Non-pigmented ciliary epithelial cell (primary cell): ENCODE measurements at places on chromosomes 1 and 21.

GRCh38 chr1:51512120-51512519 lies 6.9 kb downstream of the EPS15 start:
- DNase-seq: no peak

GRCh38 chr1:22450351-22451021 lies 1.2 kb upstream of the ZBTB40 start:
- DNase-seq: no peak

GRCh38 chr1:60969971-60970509 lies 112.3 kb upstream of the NFIA start:
- no peak for DNase-seq

DNA sequence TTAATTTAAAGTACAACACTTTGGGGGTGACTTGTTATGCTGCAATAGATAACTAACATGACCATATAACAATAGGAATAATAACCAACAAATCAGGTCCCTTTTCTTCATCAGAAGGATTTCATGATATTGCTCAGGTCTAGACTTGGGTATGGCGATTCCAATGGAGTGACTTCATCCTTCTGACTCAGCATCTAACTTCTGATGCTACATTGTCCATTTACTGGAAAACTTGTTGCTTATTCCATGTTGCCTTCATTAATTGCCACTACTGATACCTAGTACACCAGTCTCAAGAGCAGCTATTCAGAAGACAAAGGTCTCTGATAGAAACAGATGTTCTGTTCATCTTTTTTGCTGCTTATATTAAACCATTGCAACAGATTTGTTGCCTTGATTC lies 324.3 kb downstream of the TGFB2 start:
- DNase-seq: no peak

GRCh38 chr21:20302084-20302483 lies 696.1 kb upstream of the NCAM2 start:
- DNase-seq: no peak

DNA sequence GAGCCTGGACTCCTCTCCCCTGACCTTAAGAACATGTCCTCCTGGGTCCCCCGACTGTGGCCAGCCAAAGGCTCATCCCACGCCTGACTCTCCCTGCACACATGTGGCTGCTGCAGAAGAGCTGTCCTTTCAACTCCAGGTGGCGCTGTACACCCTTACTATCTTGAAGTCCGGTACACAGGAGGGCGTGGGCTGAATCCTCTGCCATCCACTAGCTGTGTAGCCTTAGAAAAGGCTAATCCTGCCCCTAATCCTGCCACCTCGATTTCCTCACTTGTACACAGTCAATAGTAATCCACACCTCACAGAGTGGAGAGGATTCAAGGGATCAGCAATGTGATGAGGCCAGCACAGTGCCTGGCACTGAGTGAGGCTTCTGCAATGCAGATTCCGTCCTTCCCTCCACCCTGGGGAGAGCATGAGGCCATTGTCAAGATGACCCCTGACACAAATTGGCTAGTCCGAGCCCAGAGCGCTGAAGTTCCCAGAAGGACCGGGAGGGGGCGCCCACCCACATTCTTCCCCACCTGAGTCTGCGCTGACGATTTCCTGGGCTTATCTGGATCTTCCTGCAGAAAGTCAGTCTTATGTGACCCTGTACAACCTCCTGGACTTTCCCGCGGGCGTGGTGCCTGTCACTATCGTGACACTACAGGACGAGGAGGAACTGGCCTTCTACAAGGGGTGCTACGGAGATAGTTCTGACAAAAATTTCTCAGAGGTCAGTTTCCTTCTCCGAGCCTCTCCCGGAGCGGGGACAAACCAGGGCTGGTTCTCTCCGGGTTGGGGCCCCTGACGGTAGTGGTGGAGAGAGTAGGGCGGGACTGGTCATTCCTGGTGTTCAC lies 47.1 kb upstream of the DMBX1 start:
- DNase-seq: peak; percentile 32

- DNase-seq: no peak
Measured at GRCh38 chr21:43034101-43034500, 41.5 kb downstream of the CBS start.

DNA sequence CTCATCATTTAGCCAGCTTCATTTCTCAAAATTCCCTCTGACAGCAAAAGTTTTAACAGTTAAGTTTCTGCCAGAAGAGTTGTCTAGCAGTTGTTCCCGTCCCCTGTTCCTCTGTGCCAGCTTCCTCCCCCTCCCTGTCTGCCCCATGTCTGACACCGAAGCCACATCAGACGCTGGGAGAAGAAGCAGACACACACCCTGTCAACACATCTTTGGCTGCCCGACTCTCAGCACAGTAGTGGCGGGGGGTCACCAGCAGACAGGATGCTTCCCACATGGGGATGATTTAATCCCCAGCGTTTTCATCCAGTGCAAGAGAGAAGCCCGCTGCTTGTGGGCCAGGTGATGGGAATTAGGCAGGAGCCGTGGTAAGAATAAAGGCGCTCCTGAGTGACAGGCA lies 379.4 kb upstream of the RUNX1 start:
- no peak for DNase-seq

- no peak for DNase-seq
Measured at GRCh38 chr21:31283025-31283424, 61.0 kb downstream of the TIAM1 start.

GRCh38 chr1:159897962-159898361 lies 2.0 kb downstream of the CFAP45 start:
- DNase-seq: no peak

- no peak for DNase-seq
Measured at GRCh38 chr21:32955311-32956060, 70.2 kb upstream of the OLIG2 start.

GRCh38 chr1:208433971-208434370 lies 189.8 kb upstream of the PLXNA2 start:
- no peak for DNase-seq

DNA sequence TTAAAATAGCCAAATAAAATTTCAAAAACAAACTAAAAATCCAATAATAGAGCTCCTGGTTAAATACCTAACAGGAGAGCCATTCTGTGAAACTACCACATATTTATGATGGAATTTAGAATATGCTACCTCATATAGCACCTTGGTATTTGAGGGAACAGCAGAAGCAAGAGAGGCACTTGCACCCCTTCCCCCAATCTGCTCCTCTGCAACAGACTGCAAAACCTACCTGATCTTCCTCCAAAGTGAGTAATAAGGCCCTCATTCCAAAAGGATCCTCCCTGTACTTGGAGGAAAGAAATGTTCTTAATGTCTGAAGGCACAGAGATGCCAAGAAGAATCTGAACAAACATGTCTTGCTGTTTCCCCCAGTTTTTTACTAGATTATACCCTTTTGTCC lies 28.1 kb upstream of the RNPC3 start:
- DNase-seq: no peak

GRCh38 chr1:179767177-179767581 lies 24.1 kb downstream of the FAM163A start:
- no peak for DNase-seq

DNA sequence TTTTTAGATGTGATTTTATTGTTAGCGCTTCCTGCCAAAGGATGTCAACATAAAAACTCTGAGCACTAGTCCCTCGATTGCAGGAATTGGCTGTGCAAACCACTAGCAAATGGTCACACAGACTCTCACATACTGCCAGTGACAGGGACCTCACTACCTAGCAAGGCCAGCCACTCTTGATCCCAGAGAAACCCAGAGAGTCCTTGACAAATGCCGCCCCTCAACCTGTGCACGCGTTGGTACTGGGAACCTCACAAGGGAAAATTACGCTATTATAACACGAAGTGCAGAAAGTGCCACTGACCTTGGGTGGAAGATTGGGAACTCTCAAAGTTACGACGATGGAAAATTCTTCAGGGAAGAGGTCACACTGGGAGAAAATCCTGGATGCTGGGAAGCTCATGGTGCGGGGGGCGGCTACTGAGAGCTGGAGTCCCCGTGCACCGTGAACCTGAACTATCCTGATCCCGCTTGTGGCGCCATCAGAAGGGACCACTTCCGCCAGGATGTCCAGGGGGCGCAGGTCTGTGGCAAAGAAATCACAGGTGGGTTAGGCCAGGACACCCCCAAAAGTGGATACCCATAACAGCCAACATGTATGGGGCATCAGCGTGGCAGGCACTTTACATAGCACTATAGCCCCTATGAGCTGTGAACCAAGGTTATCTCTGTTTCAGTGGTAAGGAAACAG lies 5.9 kb upstream of the KRTAP10-4 start:
- no peak for DNase-seq

- no peak for DNase-seq
Measured at GRCh38 chr21:36325373-36326010, 5.5 kb downstream of the MORC3 start.

DNA sequence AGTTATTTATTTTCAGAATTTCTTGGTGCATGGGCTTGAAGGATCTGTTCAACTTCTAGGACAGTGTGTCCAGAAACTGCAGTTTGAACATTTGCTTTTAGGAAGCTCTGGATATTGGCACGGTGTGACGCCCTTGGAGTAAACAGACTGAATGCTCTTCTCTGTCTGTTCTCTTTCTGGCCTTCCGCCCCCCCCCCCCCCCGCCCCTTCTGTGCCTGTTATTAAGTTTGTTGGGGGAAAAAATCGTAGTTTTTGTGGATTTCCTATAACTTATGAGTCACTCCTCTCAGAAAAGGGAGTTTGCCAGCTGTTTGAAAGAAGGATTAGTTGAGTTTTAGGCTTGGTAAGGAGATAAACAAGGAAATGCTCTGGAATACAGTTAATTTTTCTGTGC lies 1.2 kb downstream of the KCTD3 start:
- no peak for DNase-seq

DNA sequence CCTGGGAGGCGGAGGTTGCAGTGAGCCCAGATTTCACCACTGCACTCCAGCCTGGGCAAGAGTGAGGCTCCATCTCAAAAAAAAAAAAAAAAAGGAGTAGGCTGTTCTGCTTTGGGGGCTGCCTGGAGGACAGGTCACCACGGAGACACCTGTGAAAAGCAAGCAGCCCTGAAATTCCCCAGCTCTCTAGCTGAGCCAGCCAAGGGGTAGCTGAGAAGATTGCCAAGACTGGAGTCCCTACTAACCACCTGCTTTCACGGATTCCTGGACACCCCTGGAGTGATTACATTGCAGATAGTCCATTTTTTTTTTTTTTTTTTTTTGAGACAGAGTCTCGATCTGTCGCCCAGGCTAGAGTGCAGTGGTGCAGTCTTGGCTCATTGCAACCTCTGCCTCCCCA lies 12.5 kb downstream of the GPX7 start:
- no peak for DNase-seq

DNA sequence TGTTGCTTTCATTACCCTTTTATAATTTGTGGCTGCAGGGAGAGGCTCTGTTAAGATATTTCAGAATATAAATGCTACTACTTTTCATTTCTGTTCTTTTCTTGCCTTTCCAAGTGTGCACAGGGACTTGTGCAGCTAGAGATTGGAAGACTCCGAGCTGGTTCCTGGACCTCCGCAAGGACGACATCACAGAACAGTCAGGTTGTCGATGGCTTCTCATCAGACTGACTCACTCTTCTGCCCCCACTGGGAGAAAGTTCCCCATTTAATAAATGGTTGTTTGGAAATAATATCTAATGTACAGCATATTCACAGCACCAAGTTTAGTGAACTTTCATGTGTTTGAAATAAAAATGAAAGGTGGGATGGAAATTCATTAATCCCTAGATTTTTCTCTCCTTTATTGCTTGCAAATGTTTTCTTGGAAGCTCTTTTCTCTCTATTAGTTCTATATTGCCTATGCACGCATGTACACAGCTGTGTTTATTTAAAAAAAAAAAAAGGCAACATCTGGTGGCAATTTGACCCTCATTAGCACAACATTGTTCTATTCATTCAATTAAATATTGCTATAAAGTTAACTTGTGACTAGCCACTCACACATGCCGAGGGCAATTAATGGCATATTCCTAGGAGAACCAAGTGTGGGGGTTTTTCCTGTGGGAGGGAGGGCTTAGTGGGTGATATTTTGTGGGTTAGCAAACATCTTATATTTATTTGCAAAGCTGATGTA lies 77.5 kb upstream of the L1TD1 start:
- DNase-seq: no peak

DNA sequence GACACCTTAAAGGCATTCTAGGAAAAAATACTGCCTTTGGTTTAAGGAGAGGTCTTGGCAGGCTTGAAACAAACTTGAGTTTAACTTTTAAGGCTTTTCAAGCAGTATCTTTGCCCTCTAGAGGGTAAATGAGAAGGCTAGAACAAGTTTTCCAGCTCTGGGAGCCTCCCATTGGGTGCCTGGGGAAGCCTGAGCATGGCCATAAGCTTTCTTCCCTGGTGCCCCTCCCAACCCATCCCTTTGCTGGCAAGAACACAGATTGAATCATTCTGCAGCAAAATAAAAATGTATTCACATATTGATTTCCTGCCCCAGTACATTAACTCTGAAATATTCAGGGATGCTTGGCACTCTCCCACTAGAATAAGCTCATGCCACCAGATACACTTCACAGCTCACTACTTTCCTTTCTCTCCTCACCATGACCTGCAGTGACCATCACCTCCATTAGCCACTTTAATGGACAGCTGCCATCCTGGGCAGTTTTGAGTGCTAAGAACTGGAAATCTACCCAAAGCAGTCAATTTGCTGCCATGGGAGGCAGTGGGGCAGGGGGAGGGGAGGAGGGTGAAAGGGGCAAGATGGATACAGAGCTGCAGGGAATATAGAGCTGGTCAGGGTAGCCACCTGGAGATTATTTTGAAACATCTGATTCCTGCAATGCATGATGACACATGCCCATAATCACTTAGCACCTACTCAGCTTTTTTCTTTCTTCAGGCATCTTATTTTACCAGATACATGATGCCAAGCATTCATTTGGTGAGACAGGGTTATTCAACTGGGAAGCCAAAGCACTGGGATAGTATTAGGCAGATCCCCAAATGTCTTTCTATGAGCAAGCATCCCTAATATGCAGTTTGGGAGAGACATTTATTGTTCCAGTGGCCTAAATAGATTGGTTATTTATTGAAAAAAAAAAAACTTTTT lies 140.6 kb downstream of the SYT2 start:
- no peak for DNase-seq

GRCh38 chr1:238964631-238965030 lies 421.7 kb upstream of the CHRM3 start:
- no peak for DNase-seq

GRCh38 chr1:212692774-212693644 lies 6.6 kb downstream of the BATF3 start:
- no peak for DNase-seq

GRCh38 chr1:6462412-6463119 lies 3.4 kb downstream of the TNFRSF25 start:
- DNase-seq: no peak

- no peak for DNase-seq
Measured at GRCh38 chr1:201346337-201346939, 31.0 kb downstream of the TNNT2 start.

DNA sequence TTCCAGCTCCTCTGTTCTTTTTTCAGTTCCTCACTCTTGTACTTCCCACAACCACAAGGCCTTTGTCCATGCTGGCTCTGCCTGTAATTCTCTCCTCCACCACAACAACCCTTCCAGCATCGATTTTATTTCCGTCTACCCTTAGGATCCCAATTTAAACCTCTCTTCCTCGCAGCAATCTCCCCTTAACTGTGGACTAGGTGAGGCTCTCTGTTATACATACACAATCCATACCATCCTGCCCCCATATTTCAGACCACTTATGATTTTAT lies 90.4 kb upstream of the ZC3H11B start:
- DNase-seq: no peak
